ENCODE measurements at places on chromosomes 2 and 18.

DNA sequence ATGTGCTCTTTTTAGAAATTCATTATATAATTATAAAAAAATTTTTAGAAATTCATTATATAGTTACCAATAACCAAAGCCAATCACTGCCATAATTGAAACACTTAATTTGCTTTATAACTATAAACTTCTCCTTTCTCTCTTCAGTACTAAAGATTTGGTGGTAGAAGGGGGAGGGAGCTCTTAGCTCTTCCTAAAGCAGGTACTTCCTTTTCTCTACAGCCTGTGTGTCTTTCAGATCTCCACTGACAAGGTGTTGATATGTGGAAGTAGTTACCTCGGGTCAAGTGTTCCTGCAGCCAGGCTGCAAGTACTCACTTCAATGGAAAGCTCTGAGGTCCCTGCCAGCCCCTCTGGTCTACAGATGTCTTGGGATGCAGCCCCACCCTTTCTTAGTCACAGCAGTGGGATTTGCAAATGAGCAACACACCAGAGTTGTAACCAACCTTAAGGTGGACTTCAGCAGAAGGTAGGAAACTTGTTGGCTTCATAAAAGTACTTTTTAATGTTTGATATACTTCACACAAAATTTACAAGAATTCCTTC, 690.0 kb downstream of the ARHGAP15 start:
- no peak for DNase-seq

- DNase-seq = no peak
Measured at GRCh38 chr18:58838165-58838860, 26.4 kb upstream of the ZNF532 start.

- DNase-seq = no peak
Measured at GRCh38 chr18:35935805-35936204, 36.7 kb upstream of the RMP24 start.

- DNase-seq = no peak
Measured at GRCh38 chr18:22300665-22301636, 116.8 kb downstream of the CTAGE1 start.

DNA sequence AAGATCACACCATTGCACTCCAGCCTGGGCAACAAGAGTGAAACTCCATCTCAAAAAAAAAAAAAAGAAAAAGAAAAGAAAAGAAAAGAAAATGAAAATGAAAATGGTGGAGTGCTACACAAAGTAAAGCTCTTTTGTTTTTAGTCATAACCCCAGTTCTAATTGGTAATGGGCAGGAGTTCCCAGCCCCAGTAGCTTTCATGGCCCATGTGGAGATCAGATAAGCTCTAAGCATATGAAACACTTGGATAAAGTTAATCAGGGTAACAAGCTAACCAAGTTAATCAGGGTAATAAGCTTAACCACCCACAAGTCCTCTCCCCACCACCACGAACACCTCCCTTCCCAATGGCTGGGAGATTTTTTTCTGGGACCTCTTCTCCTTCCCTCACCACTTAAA, 240.8 kb downstream of the BCL11A start:
- no peak for DNase-seq

- DNase-seq = no peak
Measured at GRCh38 chr18:42082415-42083234, 127.6 kb downstream of the PIK3C3 start.

GRCh38 chr2:209582281-209582680, 158.4 kb downstream of the MAP2 start:
- DNase-seq = no peak

- no peak for DNase-seq
Measured at GRCh38 chr2:97910403-97911205, 85.1 kb downstream of the TMEM131 start.

DNA sequence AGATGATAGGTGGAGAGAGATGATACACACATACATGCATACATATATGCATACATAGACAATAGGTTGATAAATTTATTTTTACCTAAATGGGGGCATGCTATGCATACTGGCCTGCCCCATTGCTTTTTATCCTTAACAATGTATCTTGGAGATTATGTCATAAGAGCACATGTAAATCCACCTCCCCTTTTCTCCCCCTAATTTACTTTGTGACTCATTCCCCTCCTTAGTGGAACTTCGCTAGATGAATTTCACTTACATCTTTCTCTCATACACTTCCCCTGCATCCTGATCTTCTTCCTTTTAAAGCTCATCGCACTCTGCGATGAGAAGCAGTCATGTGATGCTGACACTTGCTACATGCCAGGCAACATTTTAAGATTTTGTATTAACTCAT, 223.6 kb downstream of the C1D start:
- DNase-seq = no peak

DNA sequence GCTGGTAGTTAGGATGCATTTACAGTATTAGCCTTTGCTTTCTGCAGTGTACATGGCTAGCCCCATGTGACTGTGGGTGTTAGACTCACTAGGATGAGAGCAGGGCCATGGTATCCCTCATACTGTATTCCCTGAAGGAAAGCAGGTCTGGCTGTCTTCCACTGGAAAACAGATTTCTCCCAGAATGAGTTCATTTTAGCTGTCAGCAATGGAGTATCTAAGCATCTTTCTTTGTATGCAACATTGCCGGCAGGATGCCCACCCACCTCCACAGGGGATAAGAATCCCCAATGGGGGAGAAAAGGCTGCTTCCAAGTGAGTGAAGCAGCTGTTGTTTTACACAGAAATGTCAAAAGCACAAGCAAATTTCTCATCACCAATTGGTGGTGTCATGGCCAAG, 142.7 kb upstream of the KLHL14 start:
- DNase-seq = no peak
